ENCODE measurements at places on chromosomes 12 and 14.

DNA sequence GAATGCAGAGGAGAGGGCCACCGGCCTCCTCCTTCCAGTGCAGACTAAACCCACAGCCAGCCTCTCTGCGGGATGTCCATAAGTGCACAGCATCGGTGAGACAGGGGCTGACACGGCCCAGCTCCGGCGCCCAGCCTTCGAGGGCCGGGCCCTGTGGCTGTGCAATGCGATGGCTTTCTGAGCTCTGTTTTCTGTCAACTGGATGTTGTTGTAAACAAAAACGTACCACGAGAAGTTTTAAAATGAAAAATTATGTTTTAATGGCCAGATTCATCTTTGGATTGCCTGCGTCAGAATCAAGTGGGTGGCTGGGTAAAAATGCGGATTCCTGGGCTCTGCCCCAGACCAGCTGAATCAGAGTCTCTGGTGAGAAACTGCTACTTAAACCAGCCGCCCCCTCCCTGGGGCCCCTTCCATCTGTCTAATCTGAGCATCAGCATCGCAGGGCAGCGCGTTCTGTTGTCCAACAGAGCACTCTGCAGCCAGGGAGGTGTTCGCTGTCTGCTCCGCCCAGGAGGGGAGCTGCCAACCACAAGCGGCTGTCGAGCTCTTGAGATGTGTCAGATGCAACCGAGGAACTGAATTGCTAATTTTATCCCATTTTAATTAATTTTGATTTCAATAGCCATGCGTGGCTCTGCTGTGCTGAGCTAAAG is 133.4 kb downstream of the RFLNA start:
- peak; percentile 8 for DNase-seq

GRCh38 chr14:74712499-74713394 is at the start of the genes AREL1 and FCF1:
Gene AREL1 (minus strand): TSS chr14:74713080. CDS start chr14:74685615, 27,465 bp downstream.
Gene FCF1 (plus strand): TSS chr14:74713144. CDS start chr14:74713198, 54 bp downstream.
- peak; percentile 95 for DNase-seq

DNA sequence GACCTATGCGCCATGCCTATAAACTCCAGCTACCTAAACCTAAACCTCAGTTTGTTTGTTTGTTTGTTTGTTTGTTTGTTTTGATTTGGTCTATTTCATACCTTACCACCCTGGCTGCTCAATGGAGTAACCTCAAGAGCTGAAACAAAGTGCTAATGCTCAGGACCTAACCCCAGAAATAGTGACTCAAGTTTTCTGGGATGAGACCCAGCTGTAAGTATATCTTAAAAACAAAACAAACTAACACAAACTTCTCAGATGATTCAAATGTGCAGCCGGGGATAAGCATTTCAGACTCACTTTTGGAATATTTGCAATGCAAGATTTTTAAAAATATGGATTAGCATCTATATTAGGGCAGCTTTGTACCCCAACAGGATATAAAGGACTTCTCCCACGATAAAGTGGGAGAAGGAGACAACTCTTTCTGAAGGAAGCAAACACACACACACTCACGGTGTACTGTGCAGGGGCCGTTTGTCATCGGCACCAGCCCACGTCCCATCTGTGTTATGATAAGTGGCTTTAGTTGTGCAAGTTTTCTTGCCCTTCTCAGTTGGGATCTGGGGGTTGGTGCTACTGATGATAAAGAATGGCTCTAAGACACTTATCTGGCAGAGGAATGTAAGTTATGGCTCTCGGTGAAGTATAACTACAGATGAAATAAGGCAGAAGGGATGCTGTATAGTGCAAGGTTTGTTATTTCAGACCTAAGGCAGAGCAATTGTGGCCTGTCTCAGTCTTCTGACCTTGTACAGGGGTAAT is 516.7 kb upstream of the TMEM132C start:
- no peak for DNase-seq

GRCh38 chr12:57087691-57088353 is 1.1 kb upstream of the NAB2 start:
- peak; percentile 91 for DNase-seq

DNA sequence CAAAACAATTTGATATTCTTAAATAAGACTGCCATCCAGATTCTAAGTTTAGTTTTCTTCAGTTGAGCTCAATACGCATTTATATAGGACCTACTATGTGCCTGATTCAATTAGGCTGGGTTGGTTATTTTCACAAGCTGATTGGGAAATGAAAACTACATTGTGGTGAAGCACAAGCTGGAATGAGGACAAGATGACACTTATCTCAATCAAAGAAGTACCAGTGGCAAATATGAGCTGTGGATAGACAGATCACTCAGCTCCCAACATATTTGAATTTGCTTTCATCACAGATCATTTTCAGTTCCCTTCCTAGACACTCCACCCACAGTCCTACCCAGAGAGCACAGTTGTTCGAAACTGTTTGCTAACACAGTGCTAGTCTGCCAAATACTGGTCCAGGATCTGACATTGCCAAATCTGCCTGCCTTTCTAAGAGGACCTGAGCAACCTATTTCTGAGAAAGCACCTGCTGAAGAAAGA is 74.7 kb downstream of the LLPH start:
- peak; percentile 61 for DNase-seq
